Activated T-helper 9 cell treated with anti-CD3 and anti-CD28 coated beads, Interleukin-2, amount 50 U/mL, for 16 hours (primary cell): ENCODE measurements at places on chromosomes 13 and 19.

DNA sequence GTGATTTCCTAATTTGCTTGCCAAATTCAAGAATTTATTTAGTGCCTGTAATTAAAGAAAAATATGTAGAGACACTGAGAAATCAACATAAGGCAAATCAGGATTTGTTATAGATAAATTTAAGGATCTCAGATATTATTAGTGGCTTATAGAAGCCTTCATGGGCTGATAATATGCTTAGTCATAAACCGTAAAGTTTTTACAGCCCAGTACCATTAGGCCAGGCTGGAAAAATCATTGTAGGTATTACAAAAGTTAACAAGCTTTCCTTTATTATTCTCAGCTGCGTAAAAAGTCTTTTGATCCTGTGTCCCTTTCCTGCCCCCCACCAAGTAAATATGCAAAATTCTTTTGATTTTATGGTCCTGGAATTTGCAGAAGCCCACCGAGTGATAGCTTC is 58.2 kb downstream of the SLITRK6 start:
- DNase-seq, result no peak

DNA sequence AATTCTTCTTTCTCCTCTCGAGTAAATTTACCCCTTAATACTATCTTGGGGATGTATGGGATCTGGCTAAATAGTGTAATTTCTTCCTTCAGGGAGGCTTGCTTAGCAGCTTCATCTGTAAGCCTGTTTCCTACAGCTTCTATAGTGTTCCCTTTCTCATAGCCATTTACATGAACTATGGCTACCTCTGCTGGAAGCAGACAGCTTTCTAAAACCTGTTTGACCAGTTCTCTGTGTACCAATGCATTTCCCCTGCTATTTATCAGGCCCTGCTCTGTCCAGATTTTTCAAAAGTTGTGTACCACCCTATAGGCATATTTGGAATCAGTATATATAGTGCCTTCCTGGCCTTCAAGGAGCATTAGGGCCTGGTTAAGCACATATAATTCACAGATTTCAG is 113.6 kb upstream of the PCDH9 start:
- DNase-seq, result no peak

- DNase-seq, result no peak
Observed at GRCh38 chr13:112978561-112979405, 9.8 kb downstream of the MCF2L start.

- no peak for DNase-seq
Observed at GRCh38 chr19:18639706-18640243, 2.9 kb downstream of the KLHL26 start.
